ENCODE measurements at places on chromosomes 12 and 14.

DNA sequence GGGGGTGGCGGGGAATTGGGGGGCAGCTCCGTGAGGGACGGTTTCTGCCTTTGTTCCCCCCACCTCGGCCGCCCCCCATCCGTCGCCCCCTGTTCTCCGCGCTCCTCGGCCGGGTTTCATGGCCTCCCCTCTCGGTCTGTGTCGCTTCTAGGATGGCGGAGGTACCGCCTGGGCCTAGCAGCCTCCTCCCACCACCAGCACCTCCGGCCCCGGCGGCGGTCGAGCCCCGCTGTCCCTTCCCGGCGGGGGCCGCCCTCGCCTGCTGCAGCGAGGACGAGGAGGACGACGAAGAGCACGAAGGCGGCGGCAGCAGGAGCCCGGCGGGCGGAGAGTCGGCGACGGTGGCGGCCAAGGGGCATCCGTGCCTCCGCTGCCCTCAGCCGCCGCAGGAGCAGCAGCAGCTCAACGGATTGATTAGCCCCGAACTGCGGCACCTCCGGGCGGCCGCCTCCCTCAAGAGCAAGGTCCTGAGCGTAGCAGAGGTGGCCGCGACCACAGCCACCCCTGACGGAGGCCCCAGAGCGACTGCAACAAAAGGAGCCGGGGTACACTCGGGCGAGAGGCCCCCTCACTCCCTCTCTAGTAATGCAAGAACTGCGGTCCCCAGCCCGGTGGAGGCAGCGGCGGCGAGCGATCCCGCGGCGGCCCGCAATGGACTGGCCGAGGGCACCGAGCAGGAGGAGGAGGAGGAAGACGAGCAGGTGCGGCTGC is 575 bp downstream of the NAA30 start:
- DNase-seq = peak; percentile 23

DNA sequence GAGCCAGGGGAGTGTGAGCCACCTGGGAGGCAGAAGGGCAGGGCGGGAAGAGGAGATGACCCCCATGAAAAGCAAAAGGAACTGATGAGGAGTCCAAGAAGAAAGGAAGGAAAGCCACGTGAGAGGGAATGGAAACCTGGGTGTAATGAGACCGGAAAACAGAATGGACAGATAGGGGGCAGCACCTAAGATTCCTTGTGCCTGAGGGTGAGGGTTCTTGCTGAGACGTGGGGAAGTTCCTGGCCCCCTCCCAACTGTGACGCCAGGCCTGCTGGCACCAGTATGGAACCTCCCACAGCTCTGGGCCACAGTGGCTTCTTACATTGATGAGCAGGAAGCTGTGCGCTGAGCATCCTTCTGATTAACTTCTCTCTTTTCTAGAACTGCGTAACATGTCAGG is 30.8 kb downstream of the TTC7B start:
- DNase-seq = no peak

DNA sequence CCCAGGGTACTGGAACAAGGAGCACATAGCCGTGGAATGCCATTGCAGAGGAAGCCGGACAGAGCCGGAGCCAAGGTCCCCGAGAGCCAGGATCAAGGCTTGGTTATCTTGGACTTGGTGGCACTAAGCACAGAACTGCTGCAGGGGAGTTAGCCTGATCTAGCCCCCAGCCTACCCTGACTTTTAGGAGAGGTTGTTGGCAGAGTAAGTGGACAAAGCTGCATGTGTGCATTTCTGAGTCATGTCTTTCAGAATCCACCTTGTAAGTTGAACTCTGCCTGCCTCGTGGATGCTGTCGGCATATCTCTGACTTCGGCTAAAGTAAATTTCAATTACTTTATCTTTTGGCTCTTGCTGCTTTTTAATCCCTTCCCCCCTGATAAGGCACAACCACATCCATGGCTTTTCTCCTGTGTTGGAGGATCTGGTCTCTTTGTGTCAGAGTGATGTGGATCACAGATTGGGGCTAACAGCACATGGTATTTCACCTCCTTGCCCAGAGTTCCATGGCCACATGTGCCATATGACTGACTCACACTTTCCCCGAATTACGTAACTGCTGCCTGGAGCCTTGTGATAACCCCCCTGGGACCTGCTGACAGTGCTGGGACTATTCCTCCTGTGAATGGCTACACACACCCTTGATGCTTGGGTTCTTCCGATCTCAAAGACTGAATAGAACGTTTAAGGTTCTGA is 240.3 kb downstream of the EMP1 start:
- no peak for DNase-seq

- no peak for DNase-seq
These were observed 15.8 kb upstream of the ANKRD33 start for GRCh38 chr12:51871918-51872688.

- no peak for DNase-seq
These were observed 18.0 kb upstream of the CRACR2A start for GRCh38 chr12:3770891-3771290.

DNA sequence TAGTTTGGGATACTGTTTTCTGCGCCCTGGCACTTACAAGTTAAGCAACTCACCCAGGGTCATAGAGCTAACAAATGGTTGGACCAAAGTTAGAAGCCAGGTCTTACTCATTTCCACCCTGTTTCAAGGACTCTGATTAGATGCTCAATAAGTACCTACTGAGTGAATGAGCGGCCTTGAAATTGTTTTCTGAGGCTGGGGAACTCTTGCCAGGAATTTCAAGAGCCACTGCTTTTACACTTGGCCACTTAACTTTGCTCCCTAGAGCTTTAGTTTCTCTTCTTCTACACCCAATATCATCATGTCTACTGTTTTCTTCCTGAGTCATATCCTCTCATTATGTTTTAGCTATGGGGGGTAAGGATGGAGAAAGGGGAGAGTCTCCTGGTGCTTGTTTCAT is 431.6 kb downstream of the ZFP36L1 start:
- no peak for DNase-seq

DNA sequence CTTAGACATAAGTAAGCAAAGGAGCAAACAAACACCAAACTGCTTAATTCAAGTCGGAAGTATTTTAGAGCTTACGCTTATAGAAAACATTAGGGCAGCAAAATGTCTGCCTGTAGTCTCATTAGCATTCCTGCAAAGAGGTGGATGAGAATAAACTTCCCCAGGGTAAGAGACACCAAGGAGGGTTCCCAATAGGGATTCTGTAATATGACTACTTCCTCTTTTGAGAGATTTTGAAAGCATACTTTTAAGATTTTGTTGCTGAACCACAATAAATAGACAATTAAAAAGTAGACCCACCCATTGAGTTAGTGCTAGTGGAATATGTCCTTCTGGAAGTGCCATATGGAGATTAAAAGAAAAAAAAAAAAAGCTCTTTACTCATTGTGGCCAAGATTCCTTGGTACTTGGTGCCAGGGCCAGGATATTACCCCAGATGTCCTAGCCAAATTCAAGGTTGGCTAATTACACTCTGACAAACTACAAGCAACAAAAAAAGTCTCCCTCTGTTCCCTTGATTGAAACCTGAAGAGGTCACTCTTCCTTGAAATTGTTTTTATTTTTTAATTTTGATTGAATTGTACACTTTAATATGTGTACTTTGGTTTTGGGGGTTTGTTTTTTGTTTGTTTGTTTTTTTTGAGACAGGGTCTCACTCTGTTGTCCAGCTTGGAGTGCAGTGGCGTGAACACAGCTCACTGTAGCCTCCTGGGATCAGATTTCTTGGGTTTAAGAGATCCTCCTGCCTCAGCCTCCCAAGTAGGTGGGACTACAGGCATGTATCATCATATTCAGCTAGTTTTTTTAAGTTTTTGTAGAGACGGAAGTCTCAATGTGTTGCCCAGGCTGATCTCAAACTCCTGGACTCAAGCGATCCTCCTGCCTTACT is 8.7 kb downstream of the CLIP1 start:
- DNase-seq = no peak

GRCh38 chr12:75884465-75884985 is 147.1 kb downstream of the PHLDA1 start:
- DNase-seq = no peak

DNA sequence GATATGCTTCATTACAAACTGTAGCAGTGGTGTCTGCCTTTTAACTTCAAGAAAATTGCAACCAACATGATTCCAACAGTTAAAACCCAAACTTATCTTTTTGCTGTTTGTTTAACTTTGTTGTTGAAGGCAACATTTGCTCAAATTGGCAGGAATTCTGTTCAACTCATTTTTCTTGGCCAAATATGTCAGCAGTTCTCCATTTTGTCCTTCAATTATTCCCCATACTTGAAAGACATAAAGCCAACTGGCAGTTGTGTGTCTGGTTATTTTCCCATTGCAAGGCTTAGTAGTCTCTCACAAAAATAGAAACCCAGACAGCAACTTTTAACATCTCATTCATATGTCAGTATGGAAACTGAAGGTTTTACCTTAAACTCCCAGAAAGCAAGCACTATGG is 146.3 kb downstream of the LRIG3 start:
- DNase-seq = no peak
